ENCODE measurements at places on chromosomes 1 and 21. TPM values are rescaled to one million over a fixed set of nuclear protein-coding genes. Genes with fewer than 3 reads are reported as not detected.

- H3K4me3 ChIP-seq = no peak overlapping the region
- H3K27me3 ChIP-seq = peaks cover 19% of the 10 kb centered on the region
Measured at GRCh38 chr1:201229771-201230635, 39.4 kb downstream of the IGFN1 start.

- H3K27ac ChIP-seq = peak overlapping the region; percentile 32
- no peak for DNase-seq
- no peaks in the 10 kb centered on the region for H3K36me3 ChIP-seq
- peaks cover 3% of the 10 kb centered on the region for H3K27me3 ChIP-seq
- H3K4me1 ChIP-seq = peaks cover 49% of the 10 kb centered on the region
Measured at GRCh38 chr1:27658951-27659496, 13.0 kb downstream of the IFI6 start.

- peaks cover 12% of the 10 kb centered on the region for H3K4me1 ChIP-seq
- H3K27ac ChIP-seq = no peak overlapping the region
Measured at GRCh38 chr1:246420300-246420699, 86.8 kb downstream of the SMYD3 start.

Gene FBXO28
- total RNA-seq = 36.8 TPM

DNA sequence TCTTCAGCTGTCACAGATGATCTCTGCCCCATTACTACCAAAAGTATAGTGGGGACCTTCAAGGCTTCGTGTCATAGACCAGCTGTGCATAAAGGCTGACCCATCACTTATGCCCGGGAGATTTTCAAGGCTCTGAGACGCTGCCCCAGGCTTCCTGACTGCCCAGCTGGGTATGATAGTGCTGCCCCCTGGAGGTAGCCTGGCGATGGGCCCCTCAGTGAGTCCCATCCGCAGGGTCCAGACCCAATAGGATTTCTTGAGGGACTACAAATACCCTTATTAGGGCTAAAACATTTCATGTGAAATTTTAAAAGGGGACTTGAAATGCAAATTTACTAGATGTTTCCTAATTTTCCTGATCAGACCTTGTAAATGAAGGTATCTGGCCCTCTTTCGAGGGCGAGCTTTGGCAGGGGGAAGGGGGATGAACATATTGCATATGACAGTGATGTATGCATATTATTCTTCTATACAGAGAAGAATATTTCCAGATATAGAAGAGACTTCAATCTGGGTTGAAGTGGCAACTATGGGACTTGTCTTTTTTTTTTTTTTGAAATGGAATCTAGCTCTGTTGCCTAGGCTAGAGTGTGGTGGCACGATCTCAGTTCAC, 11.7 kb upstream of the FCMR start:
- peaks cover 2% of the 10 kb centered on the region for H3K4me1 ChIP-seq
- H3K36me3 ChIP-seq = no peaks in the 10 kb centered on the region
- no peak overlapping the region for H3K4me3 ChIP-seq
- peak; percentile 85 for DNase-seq

- no peak overlapping the region for H3K4me3 ChIP-seq
- no peak overlapping the region for H3K27ac ChIP-seq
Measured at GRCh38 chr1:217892750-217893149, 261.6 kb downstream of the SPATA17 start.

- no peak overlapping the region for H3K27ac ChIP-seq
- no peaks in the 10 kb centered on the region for H3K27me3 ChIP-seq
- no peaks in the 10 kb centered on the region for H3K36me3 ChIP-seq
- H3K4me3 ChIP-seq = no peak overlapping the region
- H3K4me1 ChIP-seq = peaks cover 20% of the 10 kb centered on the region
- no peak for DNase-seq
Measured at GRCh38 chr1:15017120-15017519, 136.4 kb upstream of the TMEM51 start.

- no peak for DNase-seq
- no peaks in the 10 kb centered on the region for H3K36me3 ChIP-seq
- no peaks in the 10 kb centered on the region for H3K4me1 ChIP-seq
- H3K4me3 ChIP-seq = no peak overlapping the region
- H3K27me3 ChIP-seq = peaks cover 3% of the 10 kb centered on the region
Measured at GRCh38 chr1:41568204-41568603, 83.7 kb upstream of the EDN2 start.

DNA sequence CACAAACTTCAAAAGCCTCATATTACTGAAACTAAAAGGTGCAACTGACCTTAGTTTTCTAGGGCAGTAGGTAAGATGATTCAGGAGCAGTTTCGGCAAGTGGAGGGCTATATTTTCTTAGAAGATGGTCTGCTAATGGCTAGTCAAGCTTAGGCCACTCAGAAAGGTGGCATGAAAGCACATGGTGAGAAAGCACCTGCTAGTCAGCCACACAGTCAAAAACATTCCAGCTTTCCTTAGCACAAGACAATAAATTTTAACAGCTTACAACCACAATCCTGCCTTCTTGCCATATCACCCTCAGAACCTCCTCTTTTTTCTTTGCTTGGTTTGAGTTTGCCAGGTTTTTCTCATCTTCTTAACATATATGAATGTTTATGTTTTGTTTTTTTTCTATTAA, 81.1 kb upstream of the SLFNL1 start:
- peaks cover 8% of the 10 kb centered on the region for H3K4me1 ChIP-seq
- no peak overlapping the region for H3K27ac ChIP-seq
- H3K36me3 ChIP-seq = no peaks in the 10 kb centered on the region
- H3K27me3 ChIP-seq = no peaks in the 10 kb centered on the region

GRCh38 chr1:99534638-99534930, 111.3 kb upstream of the PALMD start:
- H3K27ac ChIP-seq = no peak overlapping the region
- no peak overlapping the region for H3K4me3 ChIP-seq
- peaks cover 31% of the 10 kb centered on the region for H3K4me1 ChIP-seq
- DNase-seq = no peak
- peaks cover under 1% of the 10 kb centered on the region for H3K27me3 ChIP-seq

DNA sequence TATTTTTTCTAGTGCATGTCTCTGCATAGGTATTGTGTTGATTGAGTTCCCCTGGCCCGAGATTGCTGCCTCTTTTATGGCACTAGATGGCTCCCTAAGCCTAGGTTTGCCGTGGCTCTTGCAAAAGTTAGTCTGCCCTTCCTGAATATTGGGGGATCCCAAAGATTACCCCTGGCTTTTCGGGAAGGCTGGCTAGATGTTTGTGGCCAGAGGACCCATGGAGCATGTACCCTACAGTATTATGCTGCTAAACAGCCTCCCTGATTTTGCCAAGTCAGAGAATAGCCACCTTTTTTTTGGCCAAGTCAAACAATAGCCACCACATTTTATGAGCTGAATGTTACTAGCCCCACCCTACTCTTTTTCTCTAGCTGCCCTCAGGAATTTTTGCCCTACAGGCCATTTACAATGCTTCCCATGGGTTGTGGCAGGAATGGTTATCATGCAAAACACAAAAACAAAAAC, 343.2 kb downstream of the OLFM3 start:
- H3K27ac ChIP-seq = peak overlapping the region; percentile 97
- no peak overlapping the region for H3K4me3 ChIP-seq
- H3K36me3 ChIP-seq = peaks cover 34% of the 10 kb centered on the region
- peak; percentile 68 for DNase-seq
- H3K4me1 ChIP-seq = peaks cover 26% of the 10 kb centered on the region

DNA sequence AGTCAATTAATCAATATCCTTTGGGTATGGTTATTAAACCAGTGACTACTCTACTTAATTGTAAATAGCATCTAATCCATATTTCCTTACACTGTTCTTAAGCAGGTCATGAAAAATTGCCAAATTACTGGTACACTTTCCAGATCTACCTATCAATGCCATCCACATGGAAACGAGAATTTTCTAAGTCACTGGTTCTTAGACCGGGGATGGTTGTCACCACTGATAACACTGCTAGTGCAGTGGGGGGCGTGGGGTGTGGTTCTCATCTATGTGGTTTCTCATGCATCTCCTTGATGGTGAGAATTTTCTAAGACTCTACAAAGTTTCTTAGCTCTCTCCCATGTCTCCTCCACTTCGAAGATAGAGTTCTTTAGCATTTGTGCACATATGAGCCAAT, 63.7 kb upstream of the COG2 start:
- no peak overlapping the region for H3K4me3 ChIP-seq
- H3K27ac ChIP-seq = no peak overlapping the region
- H3K27me3 ChIP-seq = peaks cover 22% of the 10 kb centered on the region
- H3K36me3 ChIP-seq = peaks cover 5% of the 10 kb centered on the region

- peaks cover 4% of the 10 kb centered on the region for H3K36me3 ChIP-seq
- no peak for DNase-seq
- peak overlapping the region; percentile 35 for H3K27ac ChIP-seq
- no peaks in the 10 kb centered on the region for H3K27me3 ChIP-seq
Measured at GRCh38 chr1:8649027-8649426, 168.4 kb downstream of the RERE start.

Gene ENAH
- total RNA-seq = 229 TPM

Gene S100A7A
- total RNA-seq = not detected

DNA sequence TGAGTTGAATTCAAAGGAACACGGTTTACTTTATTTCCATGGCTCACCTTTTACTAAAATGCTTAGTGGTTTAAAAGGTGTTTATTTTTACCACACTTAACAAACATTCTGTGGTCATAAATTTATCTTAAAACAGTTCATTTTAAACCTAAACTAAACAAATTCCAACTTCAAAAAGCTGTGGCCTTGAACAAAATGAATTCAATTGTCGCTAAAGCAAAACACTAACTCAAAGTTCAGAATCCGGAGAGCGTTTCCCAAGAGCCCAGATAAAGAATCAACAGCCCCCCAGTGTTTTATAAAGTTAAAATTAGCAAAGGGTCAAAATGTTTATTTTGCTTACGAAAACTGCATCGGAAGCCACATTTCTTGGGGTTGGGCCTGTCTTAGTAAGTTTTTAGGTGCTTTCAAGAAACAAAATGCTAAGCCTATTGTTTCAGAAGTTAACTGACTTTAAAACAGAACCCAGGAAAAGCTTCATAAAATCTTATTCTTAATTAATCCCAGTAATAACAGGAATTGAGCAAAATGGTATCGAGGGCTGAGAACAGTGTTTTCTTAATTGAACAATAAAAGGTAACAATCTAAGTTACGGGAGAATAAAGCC, 1.3 kb downstream of the PUM1 start:
- peak overlapping the region; percentile 100 for H3K4me3 ChIP-seq
- H3K36me3 ChIP-seq = peaks cover 14% of the 10 kb centered on the region
- H3K4me1 ChIP-seq = peaks cover 21% of the 10 kb centered on the region
- H3K27ac ChIP-seq = peak overlapping the region; percentile 100
- H3K27me3 ChIP-seq = no peaks in the 10 kb centered on the region

Gene ADAMTS5
- total RNA-seq = 0.64 TPM

Gene EPS8L3
- 0.41 TPM for total RNA-seq

- H3K4me1 ChIP-seq = peaks cover 22% of the 10 kb centered on the region
- H3K4me3 ChIP-seq = no peak overlapping the region
- peak overlapping the region; percentile 11 for H3K27ac ChIP-seq
- H3K27me3 ChIP-seq = no peaks in the 10 kb centered on the region
- no peak for DNase-seq
- no peaks in the 10 kb centered on the region for H3K36me3 ChIP-seq
Measured at GRCh38 chr1:151124763-151125403, 21.5 kb downstream of the SEMA6C start.

DNA sequence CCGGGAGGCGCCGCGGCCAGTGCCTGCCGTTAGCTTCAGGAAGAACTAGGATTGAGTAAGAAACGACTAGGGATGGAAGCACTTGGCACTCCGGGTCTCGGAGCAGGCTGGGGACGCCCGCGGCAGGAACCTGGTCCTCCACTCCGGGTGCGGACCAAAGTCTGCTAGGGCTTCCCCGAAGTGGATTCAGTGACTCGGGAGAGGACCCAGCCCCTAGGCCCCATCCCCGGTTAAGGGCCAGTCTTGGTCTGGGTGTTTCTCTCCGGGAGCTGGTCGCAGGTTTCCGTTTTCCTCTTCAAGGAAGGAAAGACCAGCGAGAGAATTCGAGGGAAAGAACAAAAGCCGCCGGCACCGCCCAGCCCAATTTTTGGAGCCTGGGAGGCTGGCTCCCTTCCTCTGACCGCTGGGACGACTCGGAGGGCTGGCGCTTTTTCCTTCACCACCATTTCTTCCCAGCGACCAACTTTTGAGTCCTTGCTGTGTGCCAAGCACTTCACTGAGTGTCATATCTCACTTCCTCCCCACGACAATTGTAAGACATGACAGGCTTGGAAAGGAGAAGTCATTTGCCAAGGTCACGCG, 16.8 kb upstream of the STMN1 start:
- no peak overlapping the region for H3K27ac ChIP-seq
- peak; percentile 48 for DNase-seq
- H3K4me3 ChIP-seq = peak overlapping the region; percentile 82
- peaks cover 16% of the 10 kb centered on the region for H3K27me3 ChIP-seq

Gene FCRL1
- total RNA-seq = not detected

Gene MAD2L2
- total RNA-seq = 305 TPM

DNA sequence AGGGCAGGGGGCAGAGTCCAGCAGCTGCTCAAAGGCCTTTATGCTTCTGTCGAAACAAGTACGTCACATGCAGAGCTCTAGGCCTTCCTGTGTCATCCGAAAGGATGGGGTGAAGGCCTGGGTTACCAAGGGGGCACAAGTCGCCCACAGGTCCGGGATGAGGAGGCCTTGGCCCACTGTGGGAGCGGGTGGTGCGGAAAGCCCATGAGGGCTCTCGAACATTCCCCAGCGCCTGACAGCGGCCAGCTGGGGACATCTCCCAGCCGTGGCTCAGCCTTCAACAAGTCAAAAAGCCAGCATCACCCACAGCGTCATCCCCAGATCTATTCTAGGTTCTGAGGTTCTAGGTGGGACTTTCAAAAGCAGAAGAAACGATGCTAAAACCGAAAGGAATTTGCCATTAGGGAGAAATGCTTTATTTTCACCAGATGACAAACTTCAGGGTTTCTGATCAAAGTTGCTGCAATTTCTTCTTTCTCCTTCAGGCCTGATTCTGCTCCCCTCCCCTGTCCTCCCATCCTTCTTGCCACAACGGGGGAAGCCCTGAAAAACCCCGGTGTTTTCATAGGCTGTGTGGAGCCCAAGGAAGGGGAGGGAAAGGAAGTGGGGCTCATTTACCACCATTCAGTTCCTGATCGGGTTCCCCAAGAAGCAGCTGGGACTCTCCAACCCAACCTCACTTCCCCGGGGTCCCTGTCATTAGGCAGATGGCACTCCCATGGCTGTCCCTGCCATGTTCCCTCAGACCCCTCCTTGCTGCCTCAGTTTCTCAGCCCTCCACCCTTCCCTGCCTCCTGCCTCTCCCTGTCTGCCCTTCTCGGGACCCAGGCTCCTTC, 17.6 kb downstream of the GPR137B start:
- H3K27me3 ChIP-seq = peaks cover 7% of the 10 kb centered on the region
- no peak overlapping the region for H3K27ac ChIP-seq
- peaks cover 7% of the 10 kb centered on the region for H3K4me1 ChIP-seq
- peaks cover 38% of the 10 kb centered on the region for H3K36me3 ChIP-seq

DNA sequence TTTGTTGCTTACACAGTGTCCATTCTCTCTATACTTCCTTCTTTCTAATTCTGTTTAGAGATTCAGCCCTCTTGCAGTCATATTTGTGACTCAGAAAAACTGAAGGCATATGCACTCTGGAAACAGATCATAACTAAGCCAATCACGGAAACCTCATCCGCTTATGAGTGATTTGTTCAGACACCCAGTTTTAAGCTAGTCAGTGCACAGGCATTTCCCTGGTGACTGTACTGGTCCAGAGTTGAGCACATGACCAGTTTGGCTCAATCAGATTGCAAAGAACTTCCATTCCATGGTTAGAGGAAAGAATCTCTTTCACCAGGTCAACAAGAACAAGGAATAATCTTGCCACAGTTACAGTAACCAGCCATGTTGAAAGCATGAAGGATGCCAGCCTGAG, 69.2 kb upstream of the SGIP1 start:
- DNase-seq = no peak
- no peak overlapping the region for H3K27ac ChIP-seq
- no peak overlapping the region for H3K4me3 ChIP-seq
- no peaks in the 10 kb centered on the region for H3K27me3 ChIP-seq

Gene GNAT2
- 0.14 TPM for total RNA-seq

GRCh38 chr1:178986204-178986603, 39.5 kb upstream of the FAM20B start:
- DNase-seq = no peak
- no peak overlapping the region for H3K4me3 ChIP-seq
- no peak overlapping the region for H3K27ac ChIP-seq

Gene RAD54L
- total RNA-seq = 51.2 TPM
